ENCODE measurements at places on chromosomes 13 and 19.

DNA sequence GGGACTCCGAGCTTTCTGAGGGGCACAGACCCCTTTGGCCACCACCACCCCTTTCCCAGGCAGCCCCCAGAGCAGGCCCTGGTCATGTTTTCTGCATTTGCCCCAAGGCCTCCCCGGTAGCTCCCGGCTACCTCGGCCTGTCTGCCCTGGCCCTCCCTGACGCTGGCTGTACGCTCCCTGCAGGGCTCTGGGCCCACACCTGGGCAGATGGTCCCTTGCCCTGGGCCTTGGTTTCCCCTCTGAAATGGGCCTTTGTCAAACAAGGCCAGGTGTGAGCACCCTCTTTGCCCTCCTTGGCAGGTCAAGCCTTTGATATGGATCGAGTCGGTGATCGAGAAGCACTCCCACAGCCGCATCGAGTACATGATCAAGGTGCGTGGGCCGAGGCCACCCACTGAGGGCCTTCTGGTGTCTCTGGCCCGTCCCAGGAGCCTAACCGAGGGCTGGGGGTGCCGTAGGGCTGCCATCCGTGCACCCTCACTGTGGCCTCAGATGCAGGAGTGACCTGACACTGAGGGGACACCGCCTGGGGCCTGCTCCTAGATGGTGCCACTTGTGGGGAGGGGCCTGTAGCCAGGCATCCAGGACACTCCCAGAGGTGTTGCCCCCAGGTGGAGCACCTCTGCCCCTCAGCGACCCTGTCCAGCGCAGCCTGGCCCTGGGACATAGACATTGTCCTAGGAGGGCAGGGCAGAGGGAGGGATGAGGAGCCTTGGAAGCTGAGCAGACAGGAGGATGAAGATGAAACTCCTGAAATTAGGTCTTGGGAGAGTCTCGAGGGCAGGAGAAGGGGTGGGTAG is 30.3 kb downstream of the AP1M1 start:
- no peak for DNase-seq

GRCh38 chr13:74004109-74004508 is 130.1 kb downstream of the KLF12 start:
- DNase-seq = no peak

- no peak for DNase-seq
Observed at GRCh38 chr19:38513762-38514167, 80.3 kb downstream of the RYR1 start.

DNA sequence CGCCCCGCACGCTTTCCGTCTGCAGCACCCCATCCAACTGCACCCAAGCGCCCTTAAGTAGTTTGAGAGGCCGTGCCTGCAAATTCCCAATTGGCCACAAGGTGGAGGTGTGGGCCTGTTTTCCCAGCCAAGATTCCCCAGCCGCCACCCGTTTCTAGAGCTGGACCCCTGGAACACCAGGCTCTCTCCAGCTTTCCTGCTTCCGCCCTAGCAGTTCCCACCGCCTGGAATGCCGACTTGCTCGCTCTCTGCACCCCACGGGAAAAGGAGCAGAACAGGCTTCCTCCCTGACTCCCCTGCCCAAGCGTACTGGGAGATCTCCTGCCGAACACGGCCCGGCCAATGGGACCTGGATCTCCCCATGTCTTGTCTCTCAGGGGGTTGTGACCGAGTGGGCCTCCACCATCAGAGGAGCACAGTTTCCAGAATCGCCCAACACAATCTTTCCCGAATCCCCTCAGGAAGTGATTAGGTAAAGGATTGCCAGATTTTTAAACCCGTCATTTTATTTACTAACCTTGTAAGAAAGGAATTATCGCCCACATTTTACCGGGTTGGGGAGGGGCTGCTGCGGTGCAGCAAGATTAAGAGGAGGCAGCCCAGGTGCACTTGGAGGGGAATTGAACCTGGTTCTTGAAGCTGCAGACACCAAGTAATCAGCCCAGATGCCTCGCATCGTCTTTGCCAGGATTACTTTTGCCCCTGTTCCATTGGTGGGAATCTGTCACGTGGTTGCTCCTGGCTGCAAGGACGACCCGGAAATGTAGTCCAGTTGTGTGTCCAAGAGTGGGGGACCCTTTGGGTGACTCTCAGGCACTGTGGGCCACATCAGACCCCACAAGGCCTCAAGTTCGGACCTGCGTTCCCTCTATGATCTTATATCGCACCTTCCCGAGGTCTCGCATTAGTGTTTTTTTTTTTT is 3.5 kb upstream of the NAPSA start:
- peak; percentile 58 for DNase-seq

Measured in stimulated activated CD8-positive, alpha-beta memory T cell treated with anti-CD3 and anti-CD28 coated beads, Interleukin-12 subunit alpha, Interleukin-12 subunit beta, amount 100 ng/mL, for 1 hour (primary cell).